RPMI7951 (cell line): ENCODE measurements at places on chromosomes 7 and 10. TPM values are rescaled to one million over a fixed set of nuclear protein-coding genes. Genes with fewer than 3 reads are reported as not detected.

GRCh38 chr10:96238646-96239623 lies 32.4 kb downstream of the BLNK start:
- no peak for DNase-seq

DNA sequence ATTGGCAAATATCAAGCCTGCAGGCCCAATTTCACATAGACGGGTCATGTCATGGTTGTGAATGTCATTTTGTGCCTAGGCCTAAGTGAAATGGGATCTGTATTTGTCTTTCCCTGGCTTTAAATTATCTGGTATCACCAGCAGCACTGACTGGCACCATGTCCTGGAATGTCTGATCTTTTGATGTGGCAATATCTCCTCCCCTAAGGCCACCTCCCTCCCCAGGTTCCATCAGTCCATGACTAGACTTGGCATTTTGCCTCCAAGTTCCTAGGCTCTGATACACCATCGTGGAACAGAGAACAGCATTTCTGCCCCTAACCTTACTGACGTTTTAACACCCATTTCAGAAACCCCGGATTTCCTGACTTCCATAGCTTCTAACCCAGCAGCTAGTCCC lies 513.9 kb downstream of the GALNT17 start:
- DNase-seq, result peak; percentile 69

DNA sequence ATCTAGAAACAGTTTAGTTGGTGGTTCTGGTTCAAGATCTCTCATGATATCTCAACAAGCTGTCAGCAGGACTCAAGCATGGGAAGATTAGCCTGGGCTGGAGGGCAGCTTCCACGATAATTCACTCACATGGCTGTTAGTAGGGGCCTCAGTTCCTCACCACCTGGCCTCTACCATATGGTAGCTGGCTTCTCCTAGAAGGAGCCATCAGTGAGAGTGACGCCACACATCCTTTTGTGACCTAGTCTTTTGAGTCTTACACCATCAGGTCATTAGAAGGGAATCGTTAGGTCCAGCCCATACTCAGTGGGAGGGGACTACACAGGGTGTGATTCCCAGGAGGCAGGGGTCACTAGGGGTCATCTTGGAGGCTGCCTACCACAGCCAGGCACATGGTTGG lies 239.3 kb upstream of the PLPP4 start:
- DNase-seq, result no peak

GRCh38 chr10:5033061-5033778 lies 29.6 kb upstream of the AKR1C2 start:
- peak; percentile 79 for DNase-seq

TSPAN12 gene
- 2.3 and 2.9 TPM in 2 replicates for total RNA-seq

DNA sequence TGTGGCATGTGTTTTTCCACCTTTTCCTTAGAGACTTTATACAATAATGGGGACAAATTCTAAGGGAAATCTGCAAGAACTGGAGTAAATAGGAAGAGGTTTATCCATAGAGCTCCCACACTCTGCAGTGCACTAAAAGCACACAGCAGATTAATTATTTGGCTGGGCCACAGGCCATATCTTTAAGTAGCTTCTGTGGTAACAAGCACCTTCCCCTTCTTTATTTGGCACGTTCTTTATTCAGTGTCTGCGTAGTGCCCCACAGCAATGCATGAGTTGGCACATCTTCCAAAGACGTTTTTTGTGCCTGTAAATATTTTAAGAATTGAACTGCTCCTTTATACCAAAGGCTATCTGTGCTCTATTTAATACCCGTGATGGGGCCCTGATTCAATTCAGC lies 104.9 kb upstream of the MBL2 start:
- DNase-seq, result no peak

CLEC2L gene
- not detected in 2 replicates for total RNA-seq

DNA sequence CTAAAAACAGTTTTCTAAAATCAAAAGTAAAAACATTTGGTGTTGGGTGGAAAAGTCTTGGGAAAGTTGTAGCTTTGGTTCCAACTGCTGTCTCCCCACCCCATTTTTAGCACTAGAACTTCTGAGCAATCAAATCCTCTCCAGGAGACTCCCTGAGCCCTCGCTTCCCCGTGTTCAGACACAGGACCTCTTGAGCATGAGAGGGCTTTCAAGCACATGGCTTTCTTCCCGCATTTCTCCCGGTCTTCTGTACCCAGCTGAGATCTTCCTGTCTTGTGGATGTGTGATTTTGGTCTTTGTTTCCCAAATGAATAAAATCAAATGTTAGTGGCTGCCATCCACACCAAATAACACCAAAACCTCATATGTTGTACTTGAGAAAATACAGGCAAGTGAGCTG lies 5.0 kb downstream of the CXCL12 start:
- no peak for DNase-seq

DNA sequence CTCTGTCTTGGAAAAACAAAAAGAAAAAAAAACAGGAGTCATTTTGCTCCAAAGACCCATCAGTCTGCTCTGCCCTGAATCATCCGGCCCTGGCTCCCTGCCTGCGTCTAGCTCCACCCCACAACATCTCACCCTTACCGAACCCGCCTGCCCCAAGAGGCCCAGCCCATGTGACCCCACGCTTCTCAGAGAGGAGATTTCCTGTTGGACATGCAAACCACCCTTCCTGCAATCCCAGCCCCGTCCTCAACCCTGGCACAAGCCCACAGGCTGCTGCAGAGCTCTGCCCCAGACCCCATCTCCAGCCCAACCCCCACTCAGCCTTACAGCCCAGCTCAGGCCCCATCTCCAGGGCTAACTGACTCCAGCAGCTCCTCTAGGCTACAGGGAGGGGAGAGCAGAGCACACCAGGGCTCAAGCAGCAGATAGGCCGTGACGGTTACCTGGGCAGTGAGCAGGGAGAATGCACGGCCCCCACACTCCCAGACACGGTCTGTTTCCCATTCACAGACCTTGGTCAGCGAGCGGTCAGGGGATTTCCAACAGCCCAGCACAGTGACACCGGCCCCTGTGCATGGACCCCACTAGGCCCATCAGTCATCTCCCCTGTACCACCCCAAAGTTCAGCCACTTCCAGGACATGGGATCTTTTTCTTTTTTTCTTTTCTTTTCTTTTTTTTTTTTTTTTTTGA lies 69.9 kb upstream of the GTF2I start:
- DNase-seq, result peak; percentile 92

DNA sequence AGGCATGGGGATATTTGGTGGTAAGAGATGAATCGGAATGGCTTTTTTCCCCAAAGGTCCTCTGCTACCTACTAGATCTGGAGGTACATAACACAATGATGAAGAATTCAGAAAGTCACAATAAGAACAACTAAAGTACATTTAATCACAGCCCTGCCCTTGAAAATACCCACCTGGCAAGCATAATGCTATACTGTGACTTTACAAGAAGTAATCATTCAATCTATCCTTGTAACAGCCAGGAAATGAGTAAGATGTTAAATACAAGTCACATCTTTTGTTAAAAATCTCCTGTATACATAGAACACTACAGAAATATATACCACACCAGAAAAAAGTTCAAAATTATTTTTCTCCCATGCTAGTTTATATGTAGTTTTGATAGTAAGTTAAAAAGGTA lies 108.3 kb upstream of the ABCB5 start:
- no peak for DNase-seq

DNA sequence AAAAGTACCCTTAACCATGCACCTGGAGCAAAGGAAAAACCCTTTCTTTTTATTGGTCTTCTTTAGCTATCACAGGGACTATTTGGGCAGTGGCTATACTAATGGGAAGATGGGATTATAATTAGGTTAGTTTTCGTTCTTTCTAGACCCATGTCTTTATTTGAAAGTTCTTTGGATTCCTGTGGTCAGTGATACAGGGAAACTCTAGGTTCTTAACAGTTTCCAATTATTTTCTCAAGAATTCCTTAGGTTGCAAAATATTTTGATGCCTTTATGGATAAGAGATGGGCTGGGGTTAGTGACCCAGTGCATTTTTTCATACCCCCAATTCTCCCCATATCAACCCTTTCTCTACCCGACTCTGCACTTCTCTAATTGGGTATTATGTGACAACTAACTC lies 49.0 kb downstream of the ADD3 start:
- DNase-seq, result peak; percentile 54

- peak; percentile 49 for DNase-seq
Observed at GRCh38 chr10:10533437-10533836, 484.2 kb upstream of the CELF2 start.

DNA sequence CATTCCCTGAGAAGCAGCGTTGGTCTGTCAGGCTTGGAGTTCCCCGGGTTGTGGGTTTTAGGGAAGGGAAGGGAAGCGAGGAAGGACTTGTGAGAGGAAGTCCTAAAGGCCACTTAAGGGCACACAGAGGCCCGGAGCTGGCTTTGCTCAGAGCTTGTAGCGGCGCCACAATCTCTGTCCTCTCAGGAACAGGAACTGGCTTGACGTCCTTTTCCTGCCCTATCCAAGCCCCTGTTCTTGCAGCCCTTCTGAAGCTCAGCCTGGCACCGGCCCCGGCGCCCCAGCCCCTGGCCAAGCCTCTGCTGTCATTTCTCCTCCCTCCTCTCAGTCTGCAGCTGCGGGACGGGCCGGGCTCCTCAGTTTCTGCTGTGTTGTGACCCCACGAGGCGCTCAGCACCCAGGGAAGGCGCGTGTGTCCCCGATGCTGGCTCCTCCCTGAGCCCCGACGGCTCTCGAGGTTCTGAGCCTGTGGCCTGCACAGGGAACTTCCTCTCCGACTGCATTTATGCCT lies at the start of gene GIMAP8:
GIMAP8 (plus strand) TSS at position 140 of the 511 bp plus-strand sequence. CDS start 16,069 bp downstream, outside the sequence.
- no peak for DNase-seq

TRA2A gene
- 25.1 and 28.3 TPM in 2 replicates for total RNA-seq

PKD2L1 gene
- total RNA-seq, result not detected in 2 replicates

DNA sequence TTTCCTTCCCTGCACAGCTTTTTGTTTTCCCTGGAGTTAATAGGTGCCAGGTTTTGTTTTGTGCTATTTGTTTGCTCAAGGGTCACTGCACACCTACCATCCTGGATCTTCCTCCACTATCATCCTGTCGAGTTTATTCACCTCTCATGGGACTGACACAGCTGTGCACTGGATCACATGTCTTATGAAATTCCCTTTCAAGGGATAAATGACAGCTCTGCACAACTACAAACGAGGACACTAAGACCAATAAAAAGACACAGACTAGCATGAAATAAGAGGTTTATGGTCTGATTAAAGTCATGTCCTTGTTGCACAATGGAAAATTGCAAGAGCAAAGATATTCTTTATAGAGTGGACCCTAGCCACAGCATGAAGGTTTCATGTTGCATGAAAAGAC lies 76.7 kb upstream of the SFMBT2 start:
- DNase-seq, result no peak
